ENCODE measurements at places on chromosomes 6 and 20.

DNA sequence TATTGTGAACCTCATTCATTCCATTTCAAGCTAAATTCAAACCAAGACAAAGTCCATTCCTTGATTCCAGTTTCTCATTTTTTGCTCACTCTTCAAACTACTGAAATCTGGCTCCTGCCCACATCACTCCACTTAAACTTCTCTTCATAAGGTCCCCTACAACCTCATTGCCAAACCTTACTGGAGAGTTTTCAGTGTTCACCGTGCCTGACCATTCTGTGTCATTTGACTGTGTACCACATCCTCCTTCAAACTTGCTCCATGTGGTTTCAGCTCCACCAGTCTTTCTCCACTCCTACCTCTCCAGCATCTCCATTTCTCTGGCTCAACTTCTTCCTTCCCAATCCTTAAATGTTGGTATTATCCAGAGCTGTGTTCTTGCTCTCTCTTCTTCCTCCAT, 38.5 kb upstream of the TAB2 start:
- no peak for DNase-seq

- DNase-seq: no peak
Observed at GRCh38 chr20:62282877-62283503, 19.8 kb upstream of the ADRM1 start.

GRCh38 chr6:169866140-169866534, 114.7 kb downstream of the ERMARD start:
- DNase-seq: no peak

- no peak for DNase-seq
Observed at GRCh38 chr6:43695215-43695966, 7.8 kb upstream of the MRPS18A start.

- no peak for DNase-seq
Observed at GRCh38 chr6:39800034-39801032, 8.2 kb downstream of the DAAM2 start.

GRCh38 chr6:166406197-166406596, 23.5 kb upstream of the MPC1 start:
- DNase-seq: no peak

DNA sequence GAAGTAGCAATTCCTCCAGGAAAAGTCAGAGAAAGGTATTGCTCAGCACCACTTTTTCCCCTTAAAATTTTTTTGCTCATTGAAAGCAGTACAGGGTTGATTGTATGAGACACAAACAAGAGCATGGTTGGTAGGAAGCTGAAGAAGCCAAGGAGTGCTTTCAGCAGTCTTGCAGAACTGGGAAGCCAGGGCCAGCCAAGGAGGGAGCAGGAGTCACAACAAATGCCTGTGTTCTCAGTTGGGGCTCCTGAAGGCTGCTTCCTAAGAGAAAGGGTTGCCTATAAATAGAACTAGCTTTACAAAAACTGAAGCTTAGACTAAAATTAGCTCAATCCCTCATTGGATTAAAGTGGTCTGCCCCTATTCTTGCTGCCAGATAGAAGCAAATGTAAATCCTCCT, 3.3 kb upstream of the THEMIS start:
- no peak for DNase-seq

- DNase-seq: no peak
Observed at GRCh38 chr20:32368323-32368722, 10.2 kb downstream of the ASXL1 start.

GRCh38 chr6:79559706-79560105, 22.5 kb upstream of the LCA5 start:
- DNase-seq: no peak

GRCh38 chr6:117168296-117169063, 96.9 kb upstream of the VGLL2 start:
- no peak for DNase-seq

GRCh38 chr6:100724222-100724621, 156.9 kb downstream of the ASCC3 start:
- DNase-seq: no peak

DNA sequence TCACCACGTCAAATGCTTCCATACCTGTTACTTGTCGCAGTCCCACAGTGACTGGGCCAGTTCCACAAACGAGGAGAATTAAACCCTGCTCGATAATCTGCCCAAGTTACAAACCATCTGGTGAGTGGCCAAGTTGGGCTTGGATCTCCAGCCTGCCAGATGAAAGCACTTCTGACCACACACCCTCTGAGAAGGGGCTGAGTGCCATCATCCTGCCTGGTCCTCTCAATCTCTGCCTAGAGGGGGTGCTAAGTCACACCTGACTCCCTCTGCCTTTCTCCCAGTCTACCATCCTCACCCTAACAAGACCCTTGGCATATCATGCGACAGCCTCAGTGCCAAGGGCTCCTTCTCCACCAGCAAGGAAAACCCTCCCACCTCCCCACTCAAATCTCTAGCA, 15.8 kb downstream of the RRP36 start:
- DNase-seq: no peak

DNA sequence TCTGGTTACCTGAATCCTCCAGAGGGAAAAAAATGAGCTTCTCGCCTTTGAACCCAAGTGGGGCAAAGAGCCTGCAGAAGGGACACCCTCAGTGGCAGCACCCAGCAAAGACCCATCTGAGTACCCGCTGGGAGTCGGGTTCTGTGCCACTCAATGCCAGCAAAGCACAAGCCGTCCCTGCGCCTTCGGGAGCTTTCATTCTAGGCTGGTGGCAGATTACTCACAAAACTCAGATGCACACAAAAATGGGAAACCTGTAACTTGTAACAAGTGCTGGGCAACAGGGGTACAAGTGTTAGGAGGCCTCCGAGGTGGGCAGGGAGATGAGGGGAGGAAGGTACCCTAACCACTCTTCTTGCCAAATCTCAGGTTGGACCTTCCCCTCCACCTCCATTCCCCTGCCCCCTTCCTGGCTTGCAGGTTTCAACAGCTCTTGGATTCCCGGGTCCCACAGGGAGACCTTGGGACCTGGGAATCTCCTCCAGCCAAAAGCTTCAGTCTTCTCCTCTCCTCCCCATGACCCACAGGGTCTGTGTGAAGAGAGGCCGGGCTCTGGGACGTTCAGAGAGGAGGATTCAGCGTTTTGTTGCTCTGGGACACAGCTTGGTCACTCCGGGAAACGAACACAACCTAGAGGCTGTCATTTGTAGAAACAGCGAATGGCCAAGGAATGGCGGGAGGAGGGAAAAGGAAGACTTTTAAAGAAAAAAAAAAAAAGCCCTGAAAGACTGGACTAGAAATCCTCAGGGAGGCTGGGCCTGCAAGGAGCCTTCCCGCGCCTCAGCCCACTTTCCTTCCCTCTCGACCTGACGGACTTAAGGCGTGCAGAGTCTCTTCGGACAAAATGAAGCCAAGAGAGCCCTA, 1.2 kb upstream of the PARD6B start:
- DNase-seq: peak; percentile 16

- DNase-seq: peak; percentile 18
Observed at GRCh38 chr20:45822857-45823256, 4.3 kb downstream of the TNNC2 start.

GRCh38 chr20:48776306-48776705, 51.5 kb downstream of the PREX1 start:
- DNase-seq: no peak

- peak; percentile 27 for DNase-seq
Observed at GRCh38 chr20:63968928-63969760, 586 bp downstream of the ZNF512B start.

DNA sequence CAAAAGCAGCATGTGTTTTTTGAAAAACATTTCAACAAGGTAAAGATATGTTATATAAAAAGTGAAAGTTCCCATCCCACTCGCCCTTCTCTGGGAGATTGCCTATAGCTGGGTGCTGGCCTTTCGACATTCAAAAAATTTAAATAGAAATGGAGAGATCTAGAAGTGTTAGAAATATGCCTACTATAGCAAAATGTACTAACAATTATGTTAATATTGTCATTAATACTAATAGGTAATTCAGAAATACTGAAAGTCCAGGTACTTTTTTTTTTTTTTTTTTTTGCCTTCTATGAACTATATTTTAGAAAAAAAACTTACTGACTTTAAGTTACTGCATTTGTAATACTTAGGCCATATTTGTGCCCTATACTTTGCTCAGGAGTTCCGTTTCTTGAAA, 87.1 kb downstream of the SESN1 start:
- DNase-seq: no peak

DNA sequence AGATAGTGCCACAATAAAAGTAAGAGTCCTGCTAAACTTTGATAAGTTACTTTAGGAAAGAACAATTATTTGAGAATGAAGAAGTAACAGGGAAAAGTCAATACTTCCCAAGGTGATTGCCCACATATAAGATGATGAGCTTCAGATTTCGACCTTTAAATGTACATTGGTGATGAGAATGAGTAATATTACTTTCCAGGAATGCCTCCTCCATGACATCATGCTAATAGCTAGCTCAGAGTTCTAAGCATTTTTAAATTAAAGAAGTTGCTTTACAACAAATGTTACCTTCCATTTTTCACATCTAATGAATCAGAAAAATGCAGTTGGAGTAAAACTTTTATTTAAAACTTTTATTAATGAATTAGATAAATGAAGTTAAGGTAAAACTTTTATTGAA, 22.5 kb upstream of the OPN5 start:
- no peak for DNase-seq

DNA sequence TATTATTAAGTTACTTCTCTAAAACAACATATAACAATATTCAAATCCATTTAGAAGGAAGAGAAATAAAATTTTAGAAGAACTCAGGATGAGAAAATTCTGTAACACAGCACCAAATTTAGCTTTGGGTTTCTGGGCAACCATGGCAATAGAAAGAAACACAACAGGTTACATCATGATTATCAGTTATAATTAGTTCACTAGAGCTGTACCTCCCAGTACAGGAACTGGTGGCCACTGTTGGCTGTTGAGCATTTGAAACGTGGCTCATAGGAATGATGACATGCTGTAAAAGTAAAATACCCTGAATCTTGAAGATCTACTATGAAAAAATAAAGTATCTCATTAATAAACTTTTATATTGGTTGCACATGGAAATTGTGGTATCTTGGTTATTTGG, 23.7 kb upstream of the MAP3K4 start:
- DNase-seq: no peak

- DNase-seq: no peak
Observed at GRCh38 chr20:43853174-43853803, 61.4 kb upstream of the TOX2 start.

- DNase-seq: no peak
Observed at GRCh38 chr6:112061605-112062004, 7.7 kb downstream of the CCN6 start.

- peak; percentile 51 for DNase-seq
Observed at GRCh38 chr6:81751388-81752083, 945 bp downstream of the TENT5A start.

DNA sequence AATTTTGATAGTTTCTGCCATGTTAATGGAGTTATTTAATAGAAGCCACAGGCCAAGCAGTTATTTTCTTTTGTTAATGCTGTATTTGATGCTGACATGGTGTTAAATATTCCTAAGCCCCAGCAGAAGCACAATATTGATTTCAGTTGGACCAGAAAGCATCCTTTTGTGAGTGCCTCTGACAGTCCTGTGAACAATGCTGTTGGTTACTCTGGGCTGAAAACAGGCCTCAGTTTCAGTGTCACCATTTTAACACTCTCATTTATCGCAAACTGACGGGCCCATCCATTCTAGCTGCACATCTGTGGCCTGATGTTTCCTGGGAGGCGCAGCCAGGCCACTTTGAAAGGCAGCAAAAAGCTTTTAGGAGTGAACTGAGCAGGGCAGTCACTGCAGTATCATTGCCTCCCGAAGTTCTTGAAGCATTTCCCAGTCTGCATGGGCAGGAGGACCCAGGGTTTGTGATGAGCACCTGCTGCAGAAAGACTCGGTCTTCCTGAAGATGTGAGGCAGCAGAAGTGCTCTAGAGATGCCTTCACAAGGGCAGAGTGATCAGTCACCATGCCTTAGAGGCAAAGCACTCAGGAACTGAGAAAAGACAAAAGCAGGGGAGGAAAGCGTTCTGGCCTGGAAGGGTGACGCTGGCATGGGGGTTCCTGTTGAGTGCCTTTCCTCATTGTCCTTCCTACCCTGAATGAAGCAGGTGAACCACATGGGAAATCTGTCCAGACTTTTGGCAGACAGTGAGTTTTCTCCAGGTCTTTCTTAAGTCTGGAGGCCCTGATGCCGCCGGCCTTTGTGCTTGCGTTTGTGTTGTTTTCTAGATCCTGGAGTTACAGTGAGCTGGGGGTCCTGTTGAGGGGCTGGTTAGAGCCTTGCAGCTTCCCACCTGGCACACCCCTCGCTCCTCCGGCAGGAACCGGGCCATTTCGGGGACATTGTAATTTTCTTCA, 74.0 kb downstream of the ZDHHC14 start:
- no peak for DNase-seq

- DNase-seq: no peak
Observed at GRCh38 chr6:467671-468082, 76.1 kb downstream of the IRF4 start.

DNA sequence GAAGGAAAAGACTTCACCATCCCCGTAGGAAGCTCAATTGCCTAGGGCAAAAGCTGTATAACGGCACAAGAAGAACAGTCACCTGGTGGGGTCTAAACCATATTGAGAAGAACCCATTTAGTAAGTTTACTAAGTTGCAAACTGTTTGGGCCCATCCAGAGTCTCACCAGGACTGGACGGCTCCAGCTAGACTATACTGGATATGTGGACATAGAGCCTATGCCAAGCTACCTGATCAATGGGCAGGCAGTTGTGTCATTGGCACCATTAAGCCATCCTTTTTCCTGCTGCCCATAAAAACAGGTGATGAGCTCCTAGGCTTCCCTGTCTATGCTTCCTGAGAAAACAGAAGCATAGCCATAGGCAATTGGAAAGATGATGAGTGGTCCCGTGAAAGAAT, 293.9 kb downstream of the RNGTT start:
- DNase-seq: no peak

GRCh38 chr6:135703007-135703406, 148.5 kb upstream of the PDE7B start:
- DNase-seq: no peak

- DNase-seq: no peak
Observed at GRCh38 chr6:148514091-148514845, 171.6 kb downstream of the SASH1 start.

DNA sequence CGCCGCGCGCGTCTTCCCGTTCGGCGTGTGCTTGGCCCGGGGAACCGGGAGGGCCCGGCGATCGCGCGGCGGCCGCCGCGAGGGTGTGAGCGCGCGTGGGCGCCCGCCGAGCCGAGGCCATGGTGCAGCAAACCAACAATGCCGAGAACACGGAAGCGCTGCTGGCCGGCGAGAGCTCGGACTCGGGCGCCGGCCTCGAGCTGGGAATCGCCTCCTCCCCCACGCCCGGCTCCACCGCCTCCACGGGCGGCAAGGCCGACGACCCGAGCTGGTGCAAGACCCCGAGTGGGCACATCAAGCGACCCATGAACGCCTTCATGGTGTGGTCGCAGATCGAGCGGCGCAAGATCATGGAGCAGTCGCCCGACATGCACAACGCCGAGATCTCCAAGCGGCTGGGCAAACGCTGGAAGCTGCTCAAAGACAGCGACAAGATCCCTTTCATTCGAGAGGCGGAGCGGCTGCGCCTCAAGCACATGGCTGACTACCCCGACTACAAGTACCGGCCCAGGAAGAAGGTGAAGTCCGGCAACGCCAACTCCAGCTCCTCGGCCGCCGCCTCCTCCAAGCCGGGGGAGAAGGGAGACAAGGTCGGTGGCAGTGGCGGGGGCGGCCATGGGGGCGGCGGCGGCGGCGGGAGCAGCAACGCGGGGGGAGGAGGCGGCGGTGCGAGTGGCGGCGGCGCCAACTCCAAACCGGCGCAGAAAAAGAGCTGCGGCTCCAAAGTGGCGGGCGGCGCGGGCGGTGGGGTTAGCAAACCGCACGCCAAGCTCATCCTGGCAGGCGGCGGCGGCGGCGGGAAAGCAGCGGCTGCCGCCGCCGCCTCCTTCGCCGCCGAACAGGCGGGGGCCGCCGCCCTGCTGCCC, 1.1 kb downstream of the SOX4 start:
- DNase-seq: peak; percentile 35

GRCh38 chr20:46823271-46823751, 71.3 kb upstream of the EYA2 start:
- no peak for DNase-seq
